ENCODE measurements at places on chromosomes 11 and 22.

GRCh38 chr11:5288108-5288905, 13.4 kb downstream of the OR51B4 start:
- no peak for DNase-seq

GRCh38 chr11:5243816-5244180, 5.9 kb downstream of the HBG1 start:
- no peak for DNase-seq

DNA sequence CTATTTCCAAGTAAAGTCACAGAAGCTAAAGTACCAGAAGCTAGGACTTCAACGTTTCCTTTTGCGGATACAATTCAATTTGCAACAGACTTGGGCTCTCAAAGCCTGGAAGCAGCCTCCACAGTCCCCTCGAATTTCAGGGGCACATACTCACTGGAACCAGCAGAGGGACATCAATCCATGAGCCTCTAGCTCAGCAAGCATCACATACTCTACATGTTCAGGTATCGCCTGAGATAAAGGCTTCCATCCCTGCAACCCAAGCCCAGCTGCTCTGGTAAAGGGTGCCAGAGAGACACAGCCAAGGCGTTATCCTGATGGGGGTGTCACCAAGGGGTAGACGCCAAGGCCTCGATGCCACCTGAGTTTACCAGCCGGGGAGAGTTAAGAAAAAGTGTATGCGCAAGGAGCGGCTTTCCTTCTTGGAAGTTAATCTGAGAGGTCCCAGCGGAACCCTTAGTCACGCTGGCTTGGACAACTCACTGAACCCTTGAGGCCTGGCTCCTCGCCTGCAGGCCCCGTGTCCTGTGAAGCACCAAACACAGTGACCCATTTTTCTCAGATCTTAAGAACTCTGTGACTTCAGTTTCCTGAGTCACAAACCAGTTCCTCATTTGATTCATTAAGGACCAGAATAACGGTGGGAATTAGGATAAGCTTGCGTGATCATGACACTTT, 13.0 kb downstream of the LTO1 start:
- DNase-seq: no peak

- DNase-seq: no peak
Measured at GRCh38 chr11:111344032-111344431, 35.0 kb downstream of the POU2AF1 start.

GRCh38 chr11:35919244-35919643, 24.6 kb upstream of the LDLRAD3 start:
- no peak for DNase-seq

GRCh38 chr11:14420223-14420622, 61.2 kb upstream of the RRAS2 start:
- no peak for DNase-seq

DNA sequence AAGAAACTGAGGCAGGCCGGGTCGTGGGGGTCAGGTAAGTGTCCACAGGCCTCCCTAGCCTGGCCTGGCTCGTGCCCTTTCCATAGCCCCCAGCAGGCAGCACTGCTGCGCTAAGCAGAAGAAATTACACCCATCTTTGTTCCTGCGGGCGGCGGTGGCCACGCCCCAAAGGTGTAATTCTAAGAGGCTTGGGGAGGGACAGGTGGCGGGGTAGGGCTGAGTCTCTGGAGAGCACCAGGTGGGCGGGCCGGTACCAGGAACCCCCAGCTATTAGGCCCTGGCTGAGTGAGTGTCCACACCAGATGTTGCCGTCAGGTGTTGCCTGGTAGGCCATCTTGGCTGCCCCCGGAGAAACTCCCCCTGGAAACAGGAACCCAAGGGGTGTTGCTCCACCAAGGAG, 12.3 kb upstream of the ARAP1 start:
- DNase-seq: no peak

DNA sequence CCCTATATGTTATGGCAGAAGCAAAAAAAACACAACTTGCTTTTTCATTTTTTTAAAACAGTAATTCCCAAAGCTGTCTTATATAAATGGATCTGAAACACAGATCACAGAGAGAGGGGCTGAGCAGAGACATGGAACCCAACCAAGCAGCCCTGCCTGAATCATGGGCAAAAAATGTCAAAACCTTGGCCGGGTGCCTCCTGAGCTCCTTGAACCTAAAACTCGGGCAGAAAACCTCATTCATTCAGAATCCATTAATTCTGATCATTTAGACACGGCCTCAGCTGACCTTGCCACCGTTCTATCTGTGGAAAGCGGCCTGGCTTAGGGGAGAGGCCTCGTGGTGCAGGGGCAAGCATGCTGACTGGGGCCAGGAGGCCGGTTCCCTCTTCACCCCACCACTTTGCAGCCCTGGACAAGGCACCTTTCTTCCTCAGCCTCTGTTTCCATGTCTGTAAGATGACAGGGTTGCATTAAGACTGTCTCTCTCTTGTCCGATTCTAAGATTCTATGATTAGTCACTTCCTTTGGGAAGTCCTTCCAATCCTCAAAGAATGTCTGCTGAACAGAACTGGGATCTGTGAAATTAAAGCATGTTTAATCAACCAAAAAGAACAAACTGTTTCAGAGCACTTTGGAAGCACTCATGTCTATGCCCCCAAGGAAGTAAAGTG, 26.0 kb downstream of the TENM4 start:
- DNase-seq: no peak

DNA sequence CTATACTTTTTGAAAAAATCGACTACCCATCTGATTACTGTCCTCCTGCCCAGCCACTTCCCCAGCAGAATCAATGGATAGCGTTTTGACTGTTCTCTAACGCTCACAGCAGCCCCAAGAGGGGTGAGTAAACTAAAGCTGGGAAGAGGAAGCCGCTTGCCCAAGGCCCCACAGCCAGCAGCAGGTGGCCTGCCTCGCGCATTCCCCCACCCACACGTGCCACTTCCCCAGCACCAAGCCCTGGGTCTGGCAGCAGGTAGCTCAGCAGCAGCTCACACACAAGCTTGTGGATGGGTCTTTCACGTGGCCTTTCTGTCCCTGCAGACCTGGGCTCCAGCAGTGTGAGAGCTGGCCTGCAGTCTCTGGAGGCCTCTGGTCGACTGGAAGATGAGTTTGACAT, 34.3 kb downstream of the TOM1 start:
- DNase-seq: no peak

DNA sequence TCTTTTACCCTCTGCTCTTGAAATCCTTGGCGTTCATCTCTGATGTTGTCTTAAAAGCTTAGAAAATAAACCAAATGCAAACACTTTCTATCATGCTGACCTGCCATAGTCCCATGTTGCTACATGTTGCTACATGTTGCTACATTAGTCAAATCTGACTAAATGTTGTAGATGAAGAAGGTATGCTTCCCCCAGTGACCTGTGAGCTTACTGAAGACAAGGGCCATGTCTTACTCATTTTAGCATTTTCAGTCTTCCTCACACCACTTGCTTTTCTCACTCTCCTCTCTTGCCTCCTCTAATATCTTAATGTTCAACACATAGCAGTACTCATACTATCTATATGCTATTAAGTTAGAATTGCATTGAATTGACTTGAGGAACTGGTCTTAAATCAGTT, 346.4 kb upstream of the MTNR1B start:
- DNase-seq: no peak

DNA sequence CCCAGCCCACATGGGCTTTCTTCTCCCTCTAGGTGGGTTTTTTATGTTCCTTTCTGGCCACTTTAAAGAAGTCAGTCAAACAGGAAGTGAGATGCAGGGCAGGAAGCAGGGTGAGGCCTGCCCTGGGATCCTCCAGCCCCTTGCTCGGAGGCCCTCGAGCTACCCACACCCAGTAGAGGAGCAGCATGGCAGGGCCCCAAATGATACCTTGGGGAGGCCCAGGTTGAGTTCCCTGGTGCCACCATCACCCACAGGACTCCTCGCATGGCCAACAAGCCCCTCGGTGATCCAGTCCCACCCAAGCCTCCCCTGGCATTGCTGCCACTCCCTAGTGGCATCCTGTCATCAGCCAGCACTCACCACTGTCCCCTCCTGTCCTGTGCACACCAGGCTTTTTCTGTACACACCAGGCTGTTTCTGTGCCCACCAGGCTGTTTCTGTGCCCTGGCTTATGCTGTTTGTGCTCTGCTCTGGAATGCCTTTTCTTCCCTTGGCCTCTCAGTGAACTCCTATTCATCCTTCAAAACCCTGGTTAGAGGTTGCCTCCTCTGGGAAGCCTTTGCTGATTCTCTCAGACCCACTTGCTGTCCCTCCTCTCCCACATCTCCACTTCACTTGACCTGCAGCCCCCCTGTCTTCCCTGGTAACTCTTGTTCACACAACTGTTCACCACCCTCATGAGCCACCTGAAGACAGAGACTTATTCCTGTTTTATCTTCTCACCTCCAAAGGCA, 3.1 kb upstream of the PTGDR2 start:
- no peak for DNase-seq

DNA sequence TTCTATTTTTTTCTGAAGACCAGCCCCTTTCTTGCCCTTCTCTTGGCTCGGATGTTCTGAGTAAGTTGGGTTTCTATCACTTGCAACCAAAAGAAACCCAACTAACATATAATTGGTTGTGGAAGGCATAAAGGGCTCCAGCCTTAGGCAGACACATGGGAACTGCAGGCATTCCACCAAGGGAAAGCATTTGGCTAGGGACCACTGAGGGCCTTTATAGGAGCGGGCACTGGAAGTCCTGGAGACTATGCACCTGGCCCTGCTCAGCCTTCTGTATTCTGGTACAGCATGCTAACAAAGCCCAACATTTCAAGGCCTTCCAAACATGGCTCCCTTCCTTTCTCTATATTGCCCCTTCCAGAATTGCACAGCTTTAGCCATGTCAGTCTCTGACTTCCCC, 17.6 kb upstream of the LMO1 start:
- DNase-seq: no peak

DNA sequence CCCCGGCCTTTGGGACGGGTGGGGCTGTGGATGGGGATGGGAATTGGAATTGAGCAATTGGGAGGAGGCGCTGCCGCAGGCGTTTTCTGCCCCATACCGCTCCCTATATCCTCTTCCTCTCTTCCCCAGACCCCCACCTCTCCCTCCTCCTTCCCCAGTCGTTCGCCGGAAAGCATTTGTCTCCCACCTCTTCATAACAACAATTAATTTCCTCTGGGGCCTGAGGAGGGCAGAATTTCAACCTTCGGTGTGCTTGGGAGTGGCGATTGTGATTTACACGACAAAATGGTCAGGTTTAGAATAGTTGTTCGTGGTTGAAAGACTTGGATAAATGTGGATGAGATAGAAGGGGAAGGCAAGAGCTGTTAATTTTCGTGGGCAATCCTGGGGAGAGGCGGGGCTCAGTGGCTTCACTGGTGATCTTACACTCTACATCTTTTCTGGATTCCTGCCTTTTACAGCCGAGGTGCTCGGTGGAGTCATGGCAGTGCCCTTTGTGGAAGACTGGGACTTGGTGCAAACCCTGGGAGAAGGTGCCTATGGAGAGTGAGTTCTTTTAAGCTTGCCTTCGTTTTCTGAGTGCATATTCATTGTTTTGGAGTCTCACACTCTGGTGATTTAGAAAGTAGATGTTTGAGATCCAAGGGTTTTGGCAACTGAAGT, 1.5 kb downstream of the CHEK1 start:
- no peak for DNase-seq

- DNase-seq: no peak
Measured at GRCh38 chr11:2325123-2325522, 23.3 kb downstream of the TSPAN32 start.

- no peak for DNase-seq
Measured at GRCh38 chr11:130527636-130528297, 79.3 kb downstream of the ADAMTS15 start.

DNA sequence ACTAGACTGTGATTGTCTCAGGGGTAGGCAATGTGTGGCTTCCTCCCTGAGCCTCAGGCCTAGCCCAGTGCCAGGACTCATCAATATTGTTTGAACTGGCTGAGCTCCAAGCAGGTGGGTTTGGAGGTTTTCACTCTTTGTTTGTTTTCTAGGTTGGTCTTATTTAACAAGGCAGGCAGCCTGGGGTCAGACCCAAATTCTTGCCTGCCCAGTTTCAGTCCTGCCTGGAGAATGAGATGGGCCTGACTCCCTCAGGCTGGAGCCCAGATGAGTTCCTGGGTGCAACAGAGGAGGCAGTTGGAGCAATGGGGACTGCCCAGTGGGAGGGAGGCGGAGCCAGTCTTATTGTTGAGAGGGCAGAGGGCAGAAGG, 28.3 kb upstream of the TP53I11 start:
- DNase-seq: no peak

- no peak for DNase-seq
Measured at GRCh38 chr22:17890245-17890671, 116.0 kb upstream of the BID start.

DNA sequence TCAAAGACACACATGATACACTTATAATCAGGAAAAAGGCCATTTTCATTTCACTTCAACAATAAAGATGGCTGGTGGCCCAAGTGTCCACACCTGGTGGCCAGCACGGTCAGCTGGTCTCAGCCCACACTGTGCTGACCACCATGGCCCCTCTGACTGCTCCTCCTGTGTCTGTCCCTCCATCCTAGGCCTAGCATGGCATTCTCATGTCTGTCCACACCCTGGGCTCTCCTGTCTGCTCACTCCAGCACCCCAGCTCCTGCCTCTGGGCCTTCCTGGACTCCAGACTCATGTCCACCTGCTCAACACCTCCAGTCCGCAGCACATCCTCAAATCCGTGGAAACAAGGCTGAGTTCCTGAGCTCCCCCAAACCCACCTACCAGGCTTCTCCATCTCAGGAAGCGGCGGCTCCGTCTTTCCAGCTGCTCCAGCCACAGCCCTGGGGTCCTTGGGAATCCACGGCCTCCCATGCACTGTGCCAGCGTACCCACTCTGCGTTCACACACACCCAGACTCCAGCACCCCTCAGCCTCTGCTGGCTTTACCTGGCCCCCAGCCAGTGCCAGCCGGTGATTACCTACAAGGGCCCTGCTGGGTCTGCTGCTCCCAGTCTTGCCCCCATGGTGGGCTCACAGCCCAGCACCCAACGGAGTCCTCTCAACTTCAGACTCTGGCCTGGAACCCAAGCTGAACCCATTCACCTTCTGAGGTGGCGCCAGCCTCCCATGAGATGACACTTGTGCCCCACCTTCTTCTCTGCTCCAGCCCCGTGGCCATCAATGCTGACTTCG, 13.9 kb downstream of the SIRT3 start:
- no peak for DNase-seq

GRCh38 chr11:115887727-115888126, 383.5 kb upstream of the CADM1 start:
- DNase-seq: no peak

DNA sequence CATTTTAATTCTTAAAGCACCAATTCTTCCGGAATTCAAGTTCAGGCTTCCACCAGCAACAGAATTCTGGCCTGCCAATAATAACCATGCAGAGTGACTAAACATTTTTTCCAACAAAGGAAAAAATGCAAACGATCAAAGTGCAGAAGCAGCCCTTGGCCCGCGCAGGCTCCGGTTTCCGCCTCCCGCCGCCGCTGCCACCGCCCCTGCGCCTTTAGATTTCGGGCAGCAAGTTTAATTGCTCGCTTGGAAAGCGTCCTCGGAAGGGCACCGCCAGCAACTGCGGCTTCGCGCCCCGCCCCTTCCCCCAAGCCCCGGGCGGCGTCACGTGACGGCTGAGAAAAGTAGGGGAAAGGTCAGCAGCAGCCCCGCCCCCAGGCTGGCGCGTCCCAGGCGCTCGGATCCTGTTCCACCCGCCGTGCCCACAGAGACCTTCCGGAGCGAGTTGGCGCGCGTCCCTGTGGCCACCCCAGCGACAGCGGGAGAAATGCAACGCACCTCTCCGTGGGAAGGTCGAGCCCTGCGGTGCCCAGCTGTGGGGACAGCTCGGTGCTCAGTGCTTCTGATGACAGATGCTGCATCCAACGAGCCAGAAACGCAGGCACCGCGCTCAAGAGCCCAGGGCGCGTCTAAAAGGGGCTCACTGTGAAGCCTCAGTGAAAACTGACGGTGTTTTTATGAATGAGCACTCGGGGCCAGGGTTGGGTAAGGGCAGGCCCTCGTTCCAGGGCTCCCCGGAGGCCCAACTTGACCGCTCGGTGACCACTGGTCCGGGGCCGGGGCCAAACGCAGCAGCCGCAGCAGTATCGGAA, 2.5 kb downstream of the CPT1A start:
- DNase-seq: peak; percentile 95

Measured in activated T-helper 1 cell treated with Interleukin-2 at 50 U/mL for 16 hours (primary cell).